LoVo (cell line): ENCODE measurements at places on chromosomes 3 and 15.
A peak's percentile ranks its signal among the peaks of the same experiment; 100 is the strongest.

- DNase-seq: no peak
These were observed 185.3 kb downstream of the TJP1 start for GRCh38 chr15:29636921-29637320.

DNA sequence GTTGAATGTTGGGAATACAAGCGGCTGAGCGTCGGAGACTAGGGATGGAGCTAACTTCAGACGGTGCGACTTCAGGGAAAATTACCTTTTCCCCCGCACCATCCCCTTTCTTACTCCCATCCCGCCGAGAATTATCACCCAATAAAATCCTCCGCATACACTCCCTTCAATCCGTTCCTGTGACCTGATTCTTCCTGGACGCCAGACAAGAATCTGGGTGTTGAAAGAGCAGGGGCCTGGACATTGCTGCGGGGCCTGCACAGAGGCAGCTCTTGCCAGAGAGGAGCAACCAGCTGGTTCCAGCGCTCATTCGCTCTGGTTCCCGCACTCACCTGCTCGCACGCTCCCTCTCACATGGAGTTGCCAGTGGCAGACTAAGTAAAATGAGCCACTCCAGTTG lies 241.9 kb downstream of the ALCAM start:
- no peak for DNase-seq

DNA sequence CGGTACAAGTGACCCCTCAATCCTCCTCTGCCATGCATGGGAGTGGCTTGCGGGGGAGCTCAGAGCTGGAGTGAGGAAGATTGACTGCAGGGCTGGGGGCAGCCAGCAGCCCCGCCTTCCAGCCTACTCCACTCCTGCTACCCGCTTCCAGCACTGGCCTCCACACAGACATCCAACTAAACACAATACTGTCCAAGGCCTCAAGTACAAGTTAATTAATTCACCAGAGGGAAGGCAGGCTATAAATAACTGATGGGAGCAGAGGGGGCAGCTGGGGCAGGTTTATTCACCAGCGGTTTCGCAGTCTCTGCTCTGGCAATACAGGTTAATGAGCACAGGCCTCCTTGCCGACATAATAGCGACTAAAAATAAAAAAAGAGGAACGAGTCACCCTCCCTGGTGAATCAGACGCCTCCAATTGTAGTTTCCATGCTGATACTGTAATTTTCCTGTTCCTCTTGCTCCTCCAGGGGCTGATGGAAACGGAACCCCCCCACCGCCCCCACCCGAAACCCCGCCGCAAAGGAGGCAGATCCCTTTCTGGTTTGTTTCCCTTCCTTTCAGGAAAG lies 166.4 kb upstream of the TLE3 start:
- DNase-seq: no peak

DNA sequence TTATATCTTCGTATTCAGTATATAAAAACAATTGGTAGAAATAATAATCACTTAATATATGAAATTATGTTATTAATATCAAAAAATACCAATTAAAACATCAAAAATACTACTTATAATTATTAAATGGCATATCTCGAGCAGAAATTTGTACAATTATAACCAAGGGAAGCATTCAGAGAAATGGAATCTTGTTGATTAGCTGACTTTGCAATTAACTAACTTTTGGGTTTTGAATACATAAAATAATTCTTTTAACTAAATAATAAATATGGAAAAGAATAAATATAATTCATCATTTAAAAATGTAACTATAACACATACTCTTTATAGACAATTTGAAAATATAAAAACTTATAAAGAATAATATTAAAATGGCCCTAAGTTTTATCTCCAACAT lies 160.2 kb upstream of the LRRN1 start:
- no peak for DNase-seq

DNA sequence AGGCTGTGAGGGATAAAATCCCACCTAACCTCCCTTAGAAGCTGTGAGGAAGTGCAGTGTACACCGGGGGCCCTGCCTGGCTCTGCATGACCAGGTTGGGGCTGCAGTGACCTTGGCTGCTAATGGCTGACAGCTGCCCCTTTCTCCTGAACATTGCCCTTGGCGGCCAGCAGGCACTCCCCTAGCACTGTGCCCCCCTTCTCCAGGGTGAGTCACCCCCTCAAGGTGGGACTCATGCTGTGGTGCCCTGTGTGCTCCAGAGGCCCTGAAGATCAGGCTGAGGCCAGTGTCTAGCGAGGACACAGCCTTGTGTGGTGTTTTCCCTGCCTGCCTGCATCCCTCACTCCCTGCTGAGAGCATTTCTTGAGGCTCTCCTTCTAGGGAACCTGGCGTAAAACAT lies 21.0 kb upstream of the FGD5 start:
- DNase-seq: no peak

DNA sequence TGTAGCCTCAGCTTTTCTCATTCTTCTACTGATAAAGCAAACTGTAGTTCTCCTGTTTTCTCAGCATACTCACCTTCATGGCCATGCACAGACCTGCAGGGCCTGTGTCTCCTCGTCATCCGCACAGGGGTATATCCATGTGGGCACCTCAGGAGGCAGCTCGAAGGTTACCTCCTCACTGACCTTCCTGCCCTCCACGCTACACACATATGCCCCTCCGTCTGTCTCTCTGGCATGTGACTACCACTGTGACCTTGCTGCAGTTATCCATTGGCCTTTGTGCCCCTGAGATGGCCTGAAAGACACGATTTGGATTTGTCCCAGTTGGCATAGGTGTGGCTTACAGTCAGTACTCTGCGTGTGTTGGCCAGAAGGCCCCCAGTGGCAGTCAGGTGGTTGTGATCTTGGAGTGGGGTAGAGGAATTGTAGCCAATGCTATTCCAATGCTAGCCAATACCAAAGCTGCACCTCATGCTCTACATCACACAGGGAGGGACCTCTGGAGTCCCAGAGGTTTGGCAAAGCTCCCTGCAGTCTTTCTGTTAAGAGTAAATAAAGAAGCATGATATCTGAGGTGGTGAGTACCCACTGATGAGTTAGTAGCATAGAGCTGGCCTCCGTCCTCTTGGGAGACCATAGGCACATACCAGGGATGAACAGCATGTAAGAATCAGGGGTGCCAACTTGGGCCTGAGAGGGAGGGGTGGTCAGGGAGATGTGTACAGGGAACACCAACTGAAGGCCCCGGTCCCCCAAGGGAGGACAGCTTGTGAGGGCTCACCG lies 143.4 kb downstream of the EEFSEC start:
- no peak for DNase-seq

DNA sequence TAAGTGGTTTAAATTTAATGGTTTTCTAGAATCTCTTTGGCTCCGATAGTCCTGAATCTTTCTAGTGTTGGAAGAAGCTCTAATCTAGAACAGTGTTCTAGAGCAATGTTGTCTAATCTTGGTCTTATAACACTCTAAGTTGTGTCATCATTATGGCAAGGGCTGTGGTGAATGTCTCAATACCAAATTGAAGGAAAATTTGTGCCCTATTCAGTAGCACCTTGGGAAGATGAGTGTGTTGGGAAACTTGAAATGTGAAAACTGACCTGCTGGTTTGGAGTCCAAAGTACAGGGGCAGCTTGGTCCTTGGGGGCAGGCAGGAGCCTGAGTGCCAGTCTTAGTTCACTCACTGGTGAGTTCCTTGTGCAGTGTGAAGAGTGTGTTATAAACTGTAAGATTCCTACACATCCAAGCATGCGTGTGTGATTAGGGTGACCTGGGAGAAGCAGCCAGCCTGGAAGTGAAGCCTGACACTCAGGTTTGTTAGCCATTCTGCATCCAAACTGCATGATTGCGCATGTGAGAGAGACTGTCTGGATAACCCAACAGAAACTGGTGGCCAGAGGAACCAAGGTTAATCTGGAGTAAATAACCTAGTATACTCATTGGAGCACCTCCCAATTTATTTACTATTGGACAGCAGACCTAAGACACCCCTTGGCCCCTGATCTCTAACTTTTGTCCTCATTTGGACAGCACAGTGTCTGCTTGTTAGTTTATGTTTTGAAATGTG lies 14.6 kb downstream of the ZNF592 start:
- no peak for DNase-seq

DNA sequence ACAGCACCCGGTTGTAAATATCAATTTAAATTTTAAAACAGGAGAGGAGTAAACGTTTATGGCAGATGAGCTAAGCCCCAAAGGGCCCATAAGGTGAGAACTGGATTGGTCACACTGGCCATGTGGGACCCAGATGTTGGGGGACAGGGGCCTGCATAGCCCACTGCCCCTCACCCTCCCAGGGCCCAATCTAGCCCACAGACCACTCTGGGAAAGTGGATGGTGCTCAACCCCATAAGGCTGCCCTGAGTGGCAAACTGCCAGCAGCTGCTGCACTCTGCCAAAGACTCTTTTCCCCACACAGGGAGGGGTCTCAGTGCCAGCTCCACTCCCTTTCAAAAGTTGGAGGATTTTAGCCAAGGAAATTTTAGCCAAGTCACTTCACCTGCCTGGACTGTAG lies 42.5 kb downstream of the CCDC12 start:
- no peak for DNase-seq

DNA sequence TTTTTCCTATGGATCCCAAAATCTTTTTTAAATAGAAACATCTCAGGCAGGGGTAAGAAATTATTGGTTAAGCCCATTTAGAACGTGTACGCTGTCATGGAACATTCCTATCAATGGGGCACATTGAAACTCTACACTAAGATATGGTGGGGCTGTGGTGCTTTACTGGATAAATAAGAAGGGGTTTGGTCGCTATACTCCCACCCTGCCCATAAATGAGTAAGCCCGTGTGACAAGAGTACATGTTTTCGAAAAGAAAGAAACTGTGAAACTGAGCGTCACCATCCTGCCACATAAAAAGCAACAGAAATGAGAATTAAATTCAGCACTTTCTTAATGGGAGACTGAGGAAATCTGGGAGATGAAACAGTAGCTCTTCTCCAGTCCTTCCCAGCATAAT lies 929.7 kb upstream of the CFAP20DC start:
- no peak for DNase-seq

DNA sequence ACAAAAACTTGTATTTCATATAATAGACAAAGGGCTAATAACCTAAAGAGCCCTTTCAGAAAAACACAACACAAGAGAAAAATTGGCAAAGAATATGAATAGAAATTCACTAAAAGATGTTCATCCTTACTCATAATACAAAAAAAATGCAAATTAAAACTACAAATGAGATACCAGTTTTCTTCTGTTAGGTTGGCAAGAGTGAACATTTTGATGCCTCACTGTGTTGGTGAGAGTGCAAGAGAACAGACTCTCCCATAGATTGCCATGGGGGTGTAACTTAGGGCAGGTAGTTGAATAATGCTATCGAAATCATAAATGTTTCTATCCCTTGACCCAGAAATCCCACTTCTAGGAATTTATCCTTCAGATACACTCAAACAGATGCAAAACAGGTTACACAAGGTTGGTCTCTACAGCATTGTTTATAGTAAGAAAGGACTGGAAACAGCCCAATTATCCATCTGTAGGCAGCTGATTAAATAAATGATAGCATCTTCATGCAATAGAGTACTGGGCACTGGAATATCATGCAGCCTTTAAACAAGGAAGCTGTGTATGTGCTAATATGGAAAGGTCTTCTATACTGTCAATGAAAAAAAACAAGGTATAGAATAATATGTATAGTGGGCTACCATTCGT lies 146.3 kb downstream of the TLE3 start:
- no peak for DNase-seq

GRCh38 chr3:89032346-89033013 lies 74.9 kb upstream of the EPHA3 start:
- no peak for DNase-seq

- DNase-seq: no peak
These were observed 197.4 kb upstream of the RGMA start for GRCh38 chr15:93286446-93286845.

DNA sequence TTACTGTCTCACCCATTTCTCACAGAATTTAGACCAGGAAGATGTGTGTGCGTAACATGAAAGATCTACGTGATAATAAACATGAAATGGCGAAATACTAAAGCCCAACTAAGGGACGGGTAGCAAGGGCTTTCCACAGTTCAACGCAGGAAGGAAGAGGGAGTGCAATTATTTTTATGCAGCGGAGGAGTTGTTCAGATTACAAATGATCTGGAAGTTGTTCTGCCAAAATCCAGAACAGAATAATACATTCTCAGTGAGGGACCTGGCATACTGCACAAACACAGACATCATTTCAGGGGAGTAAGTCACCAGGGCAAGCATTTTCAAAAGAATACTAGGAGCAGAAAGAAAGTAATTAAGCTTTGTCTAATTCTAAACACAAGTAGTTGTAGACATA lies 133.6 kb upstream of the RAP2B start:
- no peak for DNase-seq

- DNase-seq: no peak
These were observed 166.6 kb downstream of the MCTP2 start for GRCh38 chr15:94398001-94398400.

- DNase-seq: no peak
These were observed 32.1 kb downstream of the FOXP1 start for GRCh38 chr3:71551311-71551919.

DNA sequence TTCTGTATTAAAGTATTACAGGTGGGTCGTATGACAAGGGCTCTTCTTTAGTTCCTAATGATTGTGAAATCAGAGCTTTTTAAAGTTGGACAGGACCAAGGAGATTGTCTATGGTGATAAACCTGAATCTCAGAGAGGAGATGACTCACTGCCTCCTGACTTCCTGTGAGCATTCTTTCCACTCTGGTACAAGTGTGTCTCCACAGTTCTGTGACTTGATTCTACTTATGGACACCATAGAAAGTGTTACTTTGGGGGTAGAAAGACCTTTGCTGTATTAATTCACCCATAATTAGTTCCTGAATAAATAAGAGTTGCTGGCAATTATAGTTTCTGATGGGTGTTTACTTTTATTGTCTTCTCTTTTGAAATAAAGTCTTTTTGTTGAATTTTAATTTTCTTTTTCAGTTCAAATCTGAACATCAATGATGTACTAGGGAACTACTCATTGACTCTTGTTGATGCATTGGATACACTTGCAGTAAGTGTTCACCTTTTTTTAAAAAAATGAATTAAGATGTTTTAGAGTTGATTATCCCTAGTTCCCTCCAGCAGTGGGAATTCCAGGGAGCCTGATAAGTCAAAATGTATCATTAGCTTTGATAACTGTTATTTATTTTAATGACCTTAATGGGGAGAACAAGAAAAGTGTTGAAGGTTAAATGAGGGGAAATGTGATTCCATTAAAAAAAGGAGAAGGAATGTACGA lies 7.4 kb downstream of the EDEM1 start:
- peak; percentile 74 for DNase-seq

DNA sequence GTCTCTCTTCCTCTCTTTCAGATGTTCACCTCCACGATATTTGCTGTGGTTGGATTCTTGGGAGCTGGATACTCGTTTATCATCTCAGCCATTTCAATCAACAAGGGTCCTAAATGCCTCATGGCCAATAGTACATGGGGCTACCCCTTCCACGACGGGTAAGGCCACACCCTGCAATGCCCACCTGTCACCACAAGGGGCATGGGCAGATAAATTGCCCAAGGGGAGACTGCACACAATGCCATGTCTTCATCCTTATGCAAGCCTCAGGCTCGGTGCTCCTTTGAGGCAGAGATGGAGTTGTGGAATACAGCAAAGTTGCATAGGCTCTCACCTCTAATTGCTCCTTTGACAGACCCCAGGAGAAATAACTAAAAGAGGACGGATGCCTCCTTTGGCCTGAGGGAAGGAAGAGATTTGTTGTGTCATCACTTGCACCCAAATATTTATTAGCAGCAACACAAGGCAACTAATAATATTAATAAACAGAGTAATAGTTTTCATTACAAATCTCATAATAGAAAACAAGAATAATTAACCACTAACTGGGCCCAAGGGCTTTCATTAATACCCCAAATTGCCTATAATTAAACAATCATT lies 13.2 kb downstream of the TM4SF4 start:
- DNase-seq: no peak
